ENCODE measurements at places on chromosomes 12 and 14. TPM values are rescaled to one million over a fixed set of nuclear protein-coding genes. Genes with fewer than 3 reads are reported as not detected.

DNA sequence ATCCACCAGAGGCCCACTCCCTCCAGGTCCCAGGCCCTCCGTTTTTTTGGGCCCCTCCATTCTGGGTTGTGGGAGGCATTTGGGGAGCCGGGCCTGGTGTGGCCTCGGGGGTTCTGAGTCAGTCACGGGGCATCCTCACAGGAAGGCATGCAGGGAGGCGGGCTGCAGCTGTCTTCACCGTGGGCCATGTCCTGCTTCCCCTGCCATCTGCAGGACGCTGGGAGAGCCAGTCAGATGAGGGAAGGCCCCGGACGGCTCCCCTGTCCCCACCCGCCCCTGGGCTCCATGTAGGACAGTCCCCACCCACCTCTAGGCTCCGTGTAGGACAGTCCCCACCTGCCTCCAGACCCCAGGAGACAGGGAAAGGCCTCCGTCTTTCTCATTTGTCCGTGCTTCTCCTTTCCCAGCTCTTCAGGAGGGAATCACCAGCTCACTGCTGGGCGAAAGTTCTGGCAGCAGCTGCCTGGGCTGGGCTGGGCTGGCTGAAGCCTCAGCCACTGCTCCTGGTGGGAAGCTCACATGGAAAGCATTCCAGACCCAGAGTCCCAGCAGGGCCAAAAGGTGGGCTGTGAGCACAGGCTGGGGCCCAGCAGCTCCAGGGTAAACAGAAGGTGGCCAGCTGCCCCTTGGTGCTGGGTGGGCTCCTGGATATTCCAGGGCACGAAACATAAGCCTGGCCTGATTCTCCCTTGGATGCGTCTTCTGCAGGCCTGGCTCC, 217.8 kb downstream of the KIF26A start:
- no peak overlapping the region for H3K27ac ChIP-seq
- H3K4me3 ChIP-seq, result no peak overlapping the region
- H3K36me3 ChIP-seq, result no peaks in the 10 kb centered on the region
- no peaks in the 10 kb centered on the region for H3K4me1 ChIP-seq

Gene SERPINA9
- total RNA-seq, result not detected

DNA sequence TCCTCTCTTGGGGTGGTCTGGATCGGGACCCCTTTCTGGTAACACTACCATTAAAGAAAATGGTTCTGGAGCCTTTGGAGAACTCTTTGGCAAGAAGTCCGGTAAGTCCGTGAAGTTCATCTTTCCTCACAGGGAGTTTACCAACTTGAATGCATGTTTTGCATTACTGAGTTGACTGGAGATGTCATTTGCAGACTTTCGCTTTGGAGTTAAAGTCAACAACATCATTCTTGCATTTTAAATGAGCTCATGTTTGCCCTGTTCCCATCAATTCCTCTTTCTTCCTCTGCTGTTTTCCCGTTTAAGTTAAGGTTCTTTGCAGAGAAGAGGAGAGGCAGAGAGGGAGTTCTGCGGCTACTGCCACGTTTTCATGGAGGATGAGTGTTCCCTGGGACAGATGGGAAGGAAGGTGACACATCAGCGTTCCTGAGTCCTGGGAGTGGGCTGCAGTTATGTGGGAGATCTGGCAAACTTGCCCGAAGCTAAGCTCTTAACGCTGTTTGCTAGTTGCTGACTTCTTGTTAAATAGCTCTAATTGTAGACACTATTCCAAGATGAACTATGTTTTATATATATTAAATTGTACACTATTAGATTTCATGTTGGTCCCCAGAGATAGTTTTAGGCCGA, 18.8 kb upstream of the PRICKLE1 start:
- peaks cover 4% of the 10 kb centered on the region for H3K27me3 ChIP-seq
- no peak overlapping the region for H3K4me3 ChIP-seq

DNA sequence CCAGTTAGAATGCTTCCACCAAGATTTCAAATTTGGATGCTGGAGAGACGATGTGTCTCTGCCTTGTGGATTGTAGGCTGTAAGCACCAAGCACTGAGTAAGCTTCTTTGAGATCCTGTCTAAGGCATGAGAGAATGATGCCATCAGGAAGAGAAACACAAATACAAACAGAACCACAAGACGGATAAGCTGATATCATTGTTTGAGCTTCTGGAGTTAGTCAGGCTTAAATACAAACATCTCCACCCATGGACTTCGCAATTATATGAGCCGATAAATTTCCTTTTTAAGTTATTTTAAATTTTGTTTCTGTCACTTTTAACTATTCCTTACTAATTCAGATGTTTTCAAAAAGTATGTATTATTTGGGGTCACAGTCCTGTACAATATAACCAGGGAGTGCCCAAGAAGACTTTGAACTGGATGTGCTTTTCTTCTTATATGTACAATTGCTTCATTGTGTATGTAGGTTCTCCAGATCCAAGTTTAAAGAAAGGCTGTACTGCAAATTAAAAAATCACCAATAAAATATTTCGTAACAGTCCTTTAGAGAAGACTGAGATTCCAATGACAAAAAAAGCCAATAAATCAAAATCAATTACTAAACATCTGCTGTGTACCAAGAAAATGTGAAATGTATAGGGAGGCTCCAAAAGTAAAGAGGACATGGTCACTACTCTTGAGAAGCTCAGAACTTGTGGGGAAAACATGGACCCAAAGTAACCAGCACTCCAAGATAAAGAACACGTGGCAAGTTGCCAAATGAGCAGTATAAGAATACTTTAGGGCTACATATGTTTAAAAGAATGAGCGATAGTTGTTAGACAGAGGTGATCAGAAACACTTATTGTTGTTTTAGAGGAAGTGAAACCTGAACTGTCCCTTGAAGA, 274.1 kb downstream of the ADAMTS20 start:
- H3K27ac ChIP-seq, result no peak overlapping the region
- DNase-seq, result no peak
- H3K27me3 ChIP-seq, result no peaks in the 10 kb centered on the region
- no peak overlapping the region for H3K4me3 ChIP-seq
- H3K36me3 ChIP-seq, result no peaks in the 10 kb centered on the region
- no peaks in the 10 kb centered on the region for H3K4me1 ChIP-seq
